ENCODE measurements at places on chromosomes 6 and 20.
A peak's percentile ranks its signal among the peaks of the same experiment; 100 is the strongest.

DNA sequence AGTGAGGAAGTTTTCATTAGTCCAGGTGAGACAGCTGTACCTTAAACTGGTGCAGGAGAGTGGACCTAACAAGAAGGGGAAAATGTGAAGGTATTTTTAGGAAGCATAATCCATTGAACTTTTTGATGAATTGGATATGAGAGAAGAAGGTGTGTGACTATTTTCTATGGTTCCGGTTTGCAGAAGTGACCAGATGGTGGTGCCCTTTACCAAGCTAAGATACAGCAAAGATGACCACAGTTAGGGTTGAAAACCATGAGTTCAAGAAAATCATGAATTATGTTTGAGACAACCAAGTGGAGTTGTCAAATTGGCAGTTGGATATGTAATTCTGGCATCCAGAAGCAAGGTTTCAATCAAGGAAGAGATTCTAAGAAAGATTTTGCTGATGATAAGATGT lies 61.9 kb upstream of the NRSN1 start:
- DNase-seq, result no peak

DNA sequence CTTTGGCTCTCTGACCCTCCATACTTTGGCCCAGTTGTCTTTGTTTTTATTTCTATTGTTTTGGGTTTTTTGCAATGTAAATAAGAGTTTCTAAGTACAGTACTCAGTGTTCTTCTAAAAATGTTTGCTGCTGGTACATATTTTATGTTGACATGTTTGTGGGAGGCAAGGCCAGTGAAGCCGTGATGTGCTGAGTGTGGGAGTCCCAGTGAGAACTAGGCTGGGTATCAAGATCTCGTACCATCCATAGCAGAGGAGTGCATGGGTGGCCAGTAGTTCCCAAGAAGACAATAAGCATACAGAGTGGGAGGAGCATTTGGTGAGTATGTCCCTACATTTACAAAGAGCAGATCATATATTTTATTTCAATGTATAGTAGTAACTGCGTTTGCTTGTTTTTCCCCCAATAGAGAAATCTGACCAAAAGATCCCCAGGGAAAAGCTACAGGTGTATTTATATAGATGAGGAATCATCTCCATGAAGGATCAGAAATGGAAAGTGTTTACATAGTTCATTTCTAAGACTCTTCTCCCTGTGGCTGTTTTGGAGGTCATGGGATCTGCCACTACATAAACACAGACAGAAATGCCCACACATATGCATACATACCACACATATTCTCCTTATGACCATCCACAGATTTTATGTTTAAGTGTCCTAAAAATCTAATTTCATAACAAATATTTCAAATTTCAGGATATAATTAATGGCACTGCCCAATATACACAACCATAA lies 285.9 kb downstream of the ALDH8A1 start:
- peak; percentile 73 for DNase-seq

DNA sequence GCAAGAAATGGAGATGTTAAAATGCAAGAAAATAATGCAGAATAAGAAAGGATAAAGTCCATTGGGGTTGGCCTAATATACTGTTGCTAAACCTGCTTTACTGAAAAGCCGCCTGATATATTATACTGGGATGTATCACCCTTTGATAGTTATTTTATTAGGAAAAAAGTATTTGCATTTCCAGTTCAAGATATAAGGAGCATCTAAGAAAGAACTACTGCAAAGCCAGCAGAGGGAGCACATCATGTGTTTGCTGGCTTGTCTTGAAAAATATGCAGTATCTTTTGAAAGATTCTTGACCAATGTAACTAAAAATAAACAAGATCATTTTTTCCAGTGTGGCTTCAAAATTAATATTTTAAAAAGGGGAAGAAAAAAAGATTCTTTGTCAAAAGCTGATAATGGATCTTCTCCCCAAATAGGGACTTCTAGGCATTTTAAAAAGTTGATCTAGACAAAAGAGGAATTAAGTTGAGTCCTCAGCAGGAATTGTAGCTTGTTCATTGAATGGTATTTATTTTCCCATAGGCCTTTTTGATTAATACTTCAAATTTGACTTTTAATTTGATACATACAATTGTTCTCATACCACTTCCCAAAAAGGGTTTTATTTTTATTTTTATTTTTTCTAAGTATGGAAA lies 214.9 kb downstream of the ZFAND3 start:
- peak; percentile 38 for DNase-seq

DNA sequence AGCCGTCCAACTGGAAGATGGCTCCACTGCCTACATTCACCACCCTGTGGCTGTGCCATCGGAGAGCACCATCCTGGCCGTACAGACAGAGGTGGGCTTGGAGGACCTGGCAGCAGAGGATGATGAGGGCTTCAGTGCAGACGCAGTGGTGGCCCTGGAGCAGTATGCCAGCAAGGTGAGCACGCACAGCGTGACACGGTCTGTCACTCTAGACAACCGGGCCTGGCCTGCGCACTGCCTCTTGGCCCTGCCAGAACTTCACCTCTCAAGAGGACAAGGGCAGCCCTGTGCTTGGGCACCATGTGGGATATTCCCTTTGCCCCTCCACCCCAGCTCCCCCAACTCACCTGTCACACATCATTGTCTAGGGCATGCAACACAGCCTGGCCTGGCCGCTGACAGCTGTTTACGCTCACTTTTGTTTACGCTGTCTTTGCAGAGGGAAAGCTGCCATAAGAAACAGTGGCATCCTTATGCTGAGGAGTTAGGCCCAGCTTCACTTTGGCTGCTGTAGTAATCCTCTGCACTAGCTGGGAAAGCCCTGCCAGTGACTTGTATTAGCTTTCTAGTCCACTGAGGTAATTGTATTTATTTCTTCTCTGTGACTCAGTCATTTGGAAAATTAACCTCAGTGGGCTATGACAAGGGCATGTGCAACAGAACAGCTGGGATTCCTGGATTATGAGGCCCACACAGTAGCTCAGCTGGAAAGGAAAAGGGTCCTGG lies 9.8 kb upstream of the DEF6 start:
- DNase-seq, result no peak

- no peak for DNase-seq
Measured at GRCh38 chr6:6832439-6832838, 243.9 kb downstream of the LY86 start.

DNA sequence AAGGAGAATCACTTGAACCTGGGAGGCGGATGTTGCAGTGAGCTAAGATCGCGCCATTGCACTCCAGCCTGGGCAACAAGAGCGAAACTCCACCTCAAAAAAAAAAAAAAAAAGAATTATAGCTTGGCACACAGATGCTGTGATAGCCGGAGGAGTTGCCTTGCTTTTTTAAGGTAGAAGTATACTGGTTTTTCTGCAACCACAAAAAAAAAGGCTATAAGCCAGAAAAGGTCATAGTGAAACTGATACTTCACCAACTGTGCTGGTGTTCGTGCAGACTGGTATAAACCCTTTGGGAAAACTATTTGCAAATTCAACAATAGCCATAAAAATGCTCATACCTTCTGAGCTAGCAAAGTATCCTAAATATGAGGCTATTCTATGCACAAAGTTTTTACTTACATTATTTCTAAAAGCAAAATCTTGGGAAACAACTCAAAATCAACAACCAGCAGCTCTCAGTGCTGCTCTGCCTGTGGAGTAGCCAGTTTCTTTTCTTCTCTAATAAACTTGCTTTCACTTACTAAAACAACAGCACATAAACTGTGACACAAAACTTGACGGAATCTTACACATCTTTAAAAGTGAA lies 44.0 kb downstream of the B4GALT5 start:
- DNase-seq, result no peak

DNA sequence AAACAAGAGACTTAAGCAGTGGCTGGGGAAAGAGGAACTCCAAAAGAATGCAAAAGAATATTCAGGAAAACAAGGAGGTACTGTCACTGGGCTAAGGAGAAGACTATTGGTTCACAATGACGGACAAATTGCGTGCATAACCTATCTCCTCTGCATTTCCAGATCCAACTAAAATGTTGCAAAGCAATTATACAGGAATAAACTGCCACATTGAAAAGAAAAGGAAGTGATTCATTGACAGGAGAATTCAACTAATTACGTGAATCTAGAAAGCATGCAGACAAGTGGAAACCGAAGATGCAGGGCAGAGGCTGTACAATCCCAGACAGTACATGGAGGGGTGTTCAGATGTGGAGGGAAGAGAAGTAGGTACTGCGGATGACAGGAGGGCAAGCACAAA lies 152.8 kb upstream of the RIPOR2 start:
- DNase-seq, result peak; percentile 43

DNA sequence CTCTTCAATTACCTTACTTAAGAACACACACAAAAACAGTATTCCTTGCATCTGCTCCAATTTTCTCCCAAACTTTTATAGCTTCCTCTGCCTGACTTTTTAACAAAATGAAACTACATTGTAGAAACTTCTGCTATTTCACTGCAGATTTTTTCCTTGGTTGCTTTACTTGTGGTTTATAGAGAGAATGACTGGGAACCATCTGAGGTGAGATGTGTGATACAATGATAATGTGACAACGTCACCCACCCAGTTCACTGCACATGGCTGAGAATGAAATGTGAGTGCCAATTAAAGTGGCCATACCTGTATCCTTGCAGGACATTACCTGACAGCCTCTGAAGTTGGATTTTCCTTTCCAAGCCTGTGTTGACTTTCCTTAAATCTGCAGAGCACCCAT lies 258.4 kb downstream of the CD83 start:
- DNase-seq, result no peak

DNA sequence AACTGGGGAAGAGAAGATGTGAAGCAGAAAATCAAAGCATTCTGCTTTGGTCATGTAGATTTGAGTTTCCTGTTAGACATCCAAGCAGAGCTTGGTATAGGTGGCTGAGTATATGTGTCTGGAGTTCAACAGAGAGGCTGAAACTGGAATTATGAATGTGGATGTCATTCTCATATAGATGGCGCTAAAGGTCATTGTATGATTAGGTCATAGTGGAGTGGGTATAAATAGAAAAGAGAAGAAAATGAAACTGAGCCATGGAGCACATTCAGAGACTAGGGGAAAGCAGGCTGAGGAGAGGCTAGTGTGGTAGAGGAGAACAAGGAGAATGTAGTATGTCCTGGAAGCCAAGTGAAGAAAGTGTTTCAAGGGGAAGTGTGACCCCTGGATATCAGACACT lies 295.6 kb upstream of the PLN start:
- no peak for DNase-seq

- DNase-seq, result no peak
Measured at GRCh38 chr6:12064538-12065071, 52.5 kb downstream of the HIVEP1 start.

DNA sequence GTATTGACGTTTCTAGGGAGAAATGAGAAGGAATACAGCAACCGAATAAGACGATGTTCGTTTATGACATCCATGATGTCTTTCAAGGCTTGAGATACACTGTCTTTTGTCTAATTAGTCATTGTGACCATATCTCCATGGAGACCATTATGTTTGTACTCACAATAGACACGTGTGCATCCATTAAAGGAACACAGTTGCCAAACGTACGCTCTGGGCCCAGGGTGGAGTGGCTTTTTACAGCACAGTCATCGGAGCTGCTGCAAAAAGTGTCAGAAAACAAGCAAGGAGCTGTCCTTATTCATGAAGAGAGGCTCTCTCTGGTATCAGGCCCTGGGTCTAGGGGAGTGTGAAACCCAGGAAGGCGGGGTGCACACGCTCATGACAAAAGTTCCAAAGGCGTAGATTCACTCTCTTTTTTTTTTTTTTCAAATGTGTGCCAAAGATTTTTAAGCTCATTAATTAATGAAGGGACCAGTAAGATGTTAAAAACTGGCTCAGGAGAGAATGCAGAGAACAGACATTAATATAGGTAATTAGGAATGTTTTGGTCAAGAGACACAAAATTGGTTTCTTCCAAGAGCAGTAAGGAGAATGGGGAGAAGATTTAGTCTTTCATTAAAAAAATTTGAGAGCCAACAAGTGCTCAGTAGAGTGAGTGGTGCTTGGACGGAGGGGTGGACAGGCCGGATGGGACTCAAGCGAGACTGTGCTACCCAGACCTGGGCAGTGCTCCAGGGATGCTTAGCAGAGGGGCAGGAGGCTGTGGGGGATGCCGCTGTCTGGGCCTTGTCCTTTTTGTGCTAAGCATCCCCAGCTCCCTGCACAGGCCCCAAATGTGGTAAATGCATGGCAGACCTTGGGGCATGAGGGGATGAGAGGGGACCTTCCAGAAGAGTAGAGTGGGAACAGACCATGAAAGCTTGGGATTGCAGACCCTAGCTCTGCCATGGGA lies 34.9 kb upstream of the GTSF1L start:
- no peak for DNase-seq

DNA sequence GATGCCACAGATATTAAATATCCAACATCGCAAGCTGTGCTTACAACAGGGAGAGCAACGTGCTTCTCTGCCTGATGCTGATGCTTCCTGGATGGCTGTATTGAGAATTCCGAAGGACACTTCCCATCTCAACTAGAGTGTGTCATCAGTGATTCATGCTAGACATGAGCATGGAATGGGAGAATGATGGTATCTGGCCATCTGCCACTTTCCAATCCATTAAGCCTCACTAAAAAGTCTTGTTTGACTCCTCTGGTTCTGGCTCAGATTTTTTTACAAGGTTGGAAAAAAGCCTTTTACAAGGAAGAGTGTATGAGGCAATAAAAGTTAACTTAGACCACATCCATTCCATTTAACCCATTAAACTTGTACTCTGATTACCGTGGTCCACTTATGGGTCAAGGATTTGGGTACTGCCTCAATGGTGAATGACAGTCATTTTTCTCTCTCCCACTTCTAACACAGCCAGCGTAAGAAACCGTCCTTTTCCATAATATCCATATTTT lies 265.3 kb downstream of the UST start:
- peak; percentile 100 for DNase-seq

DNA sequence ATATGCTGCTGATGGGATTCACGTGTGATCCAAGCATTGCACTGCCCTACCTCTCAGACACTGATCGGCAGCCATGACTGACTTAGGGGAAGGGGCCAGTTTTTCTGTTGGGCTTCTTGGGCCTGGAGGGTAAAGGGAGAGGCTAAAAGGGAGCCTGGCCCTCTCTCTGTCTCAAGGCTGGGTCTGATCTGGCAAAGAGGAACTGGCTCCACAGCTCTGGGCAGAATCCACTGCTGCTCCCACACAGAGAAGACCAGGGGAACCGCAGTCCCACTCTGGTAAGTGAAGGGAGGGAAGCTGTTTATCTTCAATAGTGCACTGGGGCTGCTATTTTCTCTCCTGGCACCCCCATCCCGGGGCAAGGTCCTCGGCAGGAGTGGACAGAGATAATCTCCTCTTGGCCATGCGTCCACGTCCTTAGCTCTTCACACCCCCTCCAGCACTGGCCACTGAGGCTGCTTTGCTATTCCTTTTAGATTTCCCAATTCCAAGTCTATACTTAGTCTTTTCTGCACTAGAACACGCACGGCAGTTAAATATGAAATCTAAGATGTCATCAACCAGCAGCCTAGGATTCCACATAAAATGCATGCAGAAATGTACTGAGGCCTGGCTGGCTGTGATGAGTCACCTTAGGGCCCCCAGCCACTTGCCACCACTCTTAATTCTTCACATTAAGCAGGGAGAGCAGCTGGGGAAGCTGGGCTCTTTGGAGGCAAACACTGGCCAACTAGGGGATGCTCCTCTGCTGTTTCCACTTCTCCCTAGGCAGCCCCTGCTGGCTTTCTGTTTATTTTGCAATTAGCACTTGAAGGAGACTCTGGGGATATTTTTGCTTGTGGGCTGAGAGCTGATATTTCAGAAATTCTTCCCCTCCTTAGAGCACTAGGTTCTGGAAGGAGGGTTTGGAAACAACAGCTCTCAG lies 87.8 kb upstream of the ARMC2 start:
- DNase-seq, result peak; percentile 21
